Stimulated activated CD4-positive, alpha-beta T cell treated with anti-CD3 and anti-CD28 coated beads, Interleukin-4, amount 100 ng/mL, for 24 hours (primary cell): ENCODE measurements at places on chromosomes 7 and 10.

DNA sequence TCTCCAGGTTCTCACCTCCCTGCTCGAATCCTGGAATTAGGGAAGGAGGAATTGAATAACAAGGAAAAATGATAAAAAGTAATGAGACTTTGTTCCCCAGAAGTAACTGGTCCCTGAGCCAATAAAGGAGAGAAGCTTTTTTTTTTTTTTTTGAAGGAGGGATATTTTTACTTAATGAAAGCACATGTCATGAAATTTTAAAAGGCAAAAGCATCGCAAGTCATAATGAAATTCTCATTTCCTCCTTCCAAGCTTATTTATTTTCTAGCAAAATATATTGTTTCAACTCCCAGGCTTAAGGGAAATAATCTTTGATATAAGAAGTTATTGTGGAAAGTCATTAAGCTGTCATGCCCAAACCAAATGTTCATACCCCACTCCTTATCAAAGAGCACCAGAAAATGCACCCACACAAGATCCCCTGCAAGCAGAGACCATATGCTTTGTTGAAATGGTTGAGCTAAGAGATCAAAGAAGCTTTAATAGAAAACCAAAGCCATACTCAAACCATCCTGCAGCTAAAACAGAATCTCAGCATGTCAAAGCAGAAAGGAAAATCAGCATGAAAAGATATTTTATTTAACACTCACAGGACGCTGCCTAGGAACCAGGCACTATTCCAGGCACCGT, 16.7 kb upstream of the ABCC2 start:
- DNase-seq, result no peak

- DNase-seq, result no peak
Measured at GRCh38 chr7:42250411-42250810, 13.4 kb upstream of the GLI3 start.

DNA sequence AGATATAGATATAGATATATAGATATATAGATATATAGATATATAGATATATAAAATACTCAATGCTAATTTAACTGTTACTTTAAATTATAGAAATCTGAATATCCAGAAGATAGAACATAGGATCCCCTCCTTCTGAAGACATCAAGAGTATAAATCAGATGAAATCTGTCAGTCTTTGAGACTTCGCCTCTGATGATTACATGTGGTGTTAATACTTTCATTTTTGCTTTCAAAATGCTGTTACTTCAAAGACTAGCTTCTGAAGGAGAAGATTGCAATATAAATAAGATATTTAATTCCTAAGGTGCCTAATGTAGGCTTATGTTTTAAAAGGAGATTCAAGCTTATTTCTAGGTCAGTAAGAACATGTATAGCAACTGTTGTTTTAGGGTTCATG, 180.4 kb downstream of the TSPAN12 start:
- no peak for DNase-seq

GRCh38 chr7:40758590-40758989, 623.8 kb downstream of the SUGCT start:
- no peak for DNase-seq

DNA sequence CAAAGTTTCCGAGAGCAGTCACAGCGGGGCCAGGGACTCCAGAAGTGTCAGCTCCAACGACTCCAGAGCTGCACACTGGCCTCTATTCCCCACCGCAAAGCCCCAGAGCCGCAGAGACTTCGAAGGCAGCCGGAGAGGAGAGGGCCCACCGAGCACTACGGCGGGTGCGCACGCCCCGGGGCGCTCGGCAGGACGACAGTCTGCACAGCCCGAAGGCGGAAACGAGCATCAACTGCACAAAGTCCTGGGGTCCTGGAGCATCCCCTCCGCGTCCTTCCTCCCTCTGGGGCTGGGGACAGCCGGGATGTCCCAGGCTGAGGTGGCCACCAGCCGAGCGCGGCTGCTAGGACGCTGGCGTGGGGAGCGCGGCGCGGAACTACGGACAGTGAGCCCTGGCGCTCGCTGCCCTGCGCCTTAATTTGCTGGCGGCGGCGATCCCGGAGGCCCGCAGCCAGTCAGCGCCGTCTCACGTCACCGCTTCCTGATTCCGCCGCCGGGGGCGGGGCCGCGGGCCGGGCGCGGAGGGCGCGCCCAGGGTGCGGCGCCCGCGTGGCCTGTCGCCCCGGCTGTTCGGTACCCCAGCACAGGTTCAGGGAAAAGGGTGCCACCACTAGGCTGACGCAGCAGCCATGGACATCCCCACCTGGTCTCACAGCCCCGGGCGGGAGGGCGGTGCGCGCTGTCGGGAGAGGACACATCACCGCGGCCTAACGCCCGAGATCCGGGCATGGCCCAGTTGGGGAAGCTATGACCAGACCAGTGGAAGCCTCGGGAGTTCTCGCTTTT, at the start of gene TBX20:
Gene TBX20, minus strand, starts transcription at position 391 of the 786 bp plus-strand sequence. CDS start 480 bp downstream, outside the sequence.
- DNase-seq, result no peak

DNA sequence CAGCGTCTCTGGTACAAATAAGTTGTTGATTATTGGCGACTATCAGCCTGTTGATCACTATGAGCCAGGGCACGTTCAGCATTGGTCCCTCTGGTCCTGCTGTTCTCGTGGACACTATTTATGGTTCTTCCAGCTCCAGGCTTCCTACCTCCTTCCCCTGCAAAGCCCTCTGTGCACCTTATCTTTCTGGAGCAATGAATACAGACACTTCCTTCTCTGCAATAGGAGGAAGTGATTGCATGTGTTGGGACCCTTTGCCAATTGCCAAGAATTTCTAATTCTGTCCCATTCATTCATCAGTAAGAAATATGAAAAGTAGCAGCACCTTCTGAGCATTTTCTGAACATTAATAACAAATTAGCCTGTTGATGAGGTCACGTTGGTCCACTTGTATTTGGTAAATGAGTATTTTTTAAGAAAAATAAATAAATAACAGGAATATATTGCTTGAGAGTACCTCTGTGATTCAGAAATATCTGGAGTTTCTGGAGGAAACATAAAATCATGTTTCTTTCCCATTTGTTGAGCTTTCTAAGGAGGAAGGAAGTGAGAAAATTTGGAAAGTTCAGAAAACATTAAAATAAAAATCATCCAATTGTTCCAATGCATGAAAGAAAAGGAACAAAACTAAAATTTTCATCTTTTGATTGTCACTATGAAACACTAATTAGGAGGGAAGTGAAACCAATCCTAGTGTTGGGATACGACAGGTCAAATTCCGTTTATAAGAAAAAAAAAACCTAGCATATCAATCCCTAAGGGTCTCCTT, 259.1 kb upstream of the KLF6 start:
- no peak for DNase-seq

DNA sequence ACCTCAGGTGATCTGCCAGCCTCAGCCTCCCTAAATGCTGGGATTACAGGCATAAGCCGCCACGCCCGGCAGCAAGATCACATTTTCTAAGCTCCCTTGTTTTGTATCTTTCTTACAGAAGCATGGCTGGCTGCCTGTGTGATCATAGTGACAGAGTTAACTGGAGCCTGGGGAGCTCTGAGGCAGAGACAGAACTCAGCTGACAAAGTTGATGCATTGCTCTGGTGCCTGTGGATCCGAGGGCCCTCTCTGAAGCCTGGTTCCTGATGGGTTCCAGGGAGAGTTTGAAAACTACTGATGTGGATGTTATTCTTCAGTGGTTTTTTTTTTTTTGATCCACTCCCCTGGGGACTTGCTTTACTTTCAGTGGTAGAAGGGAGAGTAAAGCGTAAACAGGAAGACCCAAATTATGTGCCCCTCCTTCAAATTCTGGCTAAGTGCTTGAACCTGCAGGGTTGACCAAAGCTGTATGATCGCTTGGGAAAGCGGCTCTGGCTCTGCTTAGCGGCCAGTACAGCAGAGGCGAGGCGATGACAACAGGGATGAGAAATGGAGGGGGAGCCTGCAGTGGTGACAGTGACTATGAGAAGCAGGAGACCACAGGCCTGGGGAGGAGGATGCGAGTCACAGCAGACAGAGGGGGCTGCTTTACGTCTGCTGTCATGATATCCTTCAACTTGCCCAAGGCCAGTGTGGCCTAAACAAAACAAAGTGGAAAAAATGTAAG, 6.8 kb upstream of the EFCAB10 start:
- no peak for DNase-seq

DNA sequence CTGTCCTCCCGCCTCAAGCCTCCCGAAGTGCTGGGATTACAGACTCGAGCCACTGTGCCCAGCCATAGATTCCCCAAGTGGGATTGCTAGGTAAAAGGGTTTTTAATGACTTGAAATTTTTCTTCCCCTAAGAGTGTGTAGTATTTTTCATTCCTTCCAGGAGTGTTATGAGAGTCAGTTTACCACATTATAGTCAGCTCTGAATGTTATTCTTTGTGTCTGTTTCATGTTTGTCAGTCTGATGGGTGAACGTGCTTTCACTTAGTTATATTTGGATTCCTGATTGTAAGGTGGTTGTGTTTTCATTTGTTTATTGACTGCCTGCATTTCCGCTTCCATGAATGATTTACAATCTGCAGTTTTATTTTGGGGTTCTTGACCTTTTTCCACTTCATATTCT, 6.3 kb downstream of the ZNF212 start:
- DNase-seq, result no peak

GRCh38 chr7:88842201-88842600, 46.7 kb upstream of the TEX47 start:
- DNase-seq, result no peak

GRCh38 chr7:93046641-93047040, 71.1 kb downstream of the SAMD9 start:
- no peak for DNase-seq

DNA sequence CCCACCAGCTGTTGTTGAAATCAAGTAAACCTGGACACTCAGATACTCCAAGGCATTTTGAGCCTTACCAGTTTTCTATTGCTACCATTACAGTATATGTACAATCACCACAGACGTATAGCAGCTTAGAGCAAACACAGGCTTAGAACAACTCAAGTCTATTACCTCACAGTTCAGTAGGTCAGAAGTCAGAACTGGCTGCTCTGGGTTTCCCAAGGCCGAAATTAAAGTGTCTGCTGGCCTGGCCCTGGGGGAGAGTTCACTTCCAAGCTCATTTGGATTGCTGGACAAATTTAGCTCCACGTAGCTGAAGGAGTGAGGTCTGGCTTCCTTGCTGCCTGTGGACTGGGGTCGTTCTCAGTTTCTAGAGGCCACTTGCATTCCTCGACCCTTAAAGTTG, 260.1 kb upstream of the LRRN3 start:
- DNase-seq, result no peak

- DNase-seq, result no peak
Measured at GRCh38 chr7:28983396-28984190, 25.5 kb upstream of the TRIL start.

GRCh38 chr10:104844073-104844472, 203.0 kb downstream of the SORCS3 start:
- no peak for DNase-seq

- DNase-seq, result peak; percentile 42
Measured at GRCh38 chr10:27241010-27241651, 534 bp upstream of the ACBD5 start.

GRCh38 chr7:87624628-87625027, 3.6 kb upstream of the RUNDC3B start:
- DNase-seq, result no peak

- peak; percentile 37 for DNase-seq
Measured at GRCh38 chr7:56105508-56105907, 768 bp downstream of the CHCHD2 start.
